Stimulated activated CD8-positive, alpha-beta memory T cell treated with anti-CD3 and anti-CD28 coated beads, Interleukin-2, amount 100 ng/mL, for 48 hours (primary cell): ENCODE measurements at places on chromosomes 2 and 18.

DNA sequence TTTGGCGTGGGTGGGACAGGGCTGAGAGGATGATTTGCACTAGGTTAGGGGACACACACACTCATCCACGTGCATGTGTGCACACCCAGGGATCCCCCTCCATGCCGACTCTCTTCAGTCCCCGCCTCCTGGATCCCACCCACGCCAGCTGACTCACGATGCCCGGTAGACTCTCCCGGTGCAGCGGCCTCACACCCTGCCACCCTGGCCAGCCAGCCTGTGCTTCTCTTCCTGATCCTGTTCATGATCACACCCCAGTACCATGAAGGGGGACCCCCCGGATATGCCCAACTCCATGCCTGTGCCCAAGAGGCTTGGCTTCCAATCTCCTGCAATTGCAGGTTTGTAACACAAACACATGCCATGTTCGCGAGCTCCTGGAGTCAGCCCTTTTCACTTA lies 157.8 kb upstream of the HDAC4 start:
- DNase-seq: no peak

DNA sequence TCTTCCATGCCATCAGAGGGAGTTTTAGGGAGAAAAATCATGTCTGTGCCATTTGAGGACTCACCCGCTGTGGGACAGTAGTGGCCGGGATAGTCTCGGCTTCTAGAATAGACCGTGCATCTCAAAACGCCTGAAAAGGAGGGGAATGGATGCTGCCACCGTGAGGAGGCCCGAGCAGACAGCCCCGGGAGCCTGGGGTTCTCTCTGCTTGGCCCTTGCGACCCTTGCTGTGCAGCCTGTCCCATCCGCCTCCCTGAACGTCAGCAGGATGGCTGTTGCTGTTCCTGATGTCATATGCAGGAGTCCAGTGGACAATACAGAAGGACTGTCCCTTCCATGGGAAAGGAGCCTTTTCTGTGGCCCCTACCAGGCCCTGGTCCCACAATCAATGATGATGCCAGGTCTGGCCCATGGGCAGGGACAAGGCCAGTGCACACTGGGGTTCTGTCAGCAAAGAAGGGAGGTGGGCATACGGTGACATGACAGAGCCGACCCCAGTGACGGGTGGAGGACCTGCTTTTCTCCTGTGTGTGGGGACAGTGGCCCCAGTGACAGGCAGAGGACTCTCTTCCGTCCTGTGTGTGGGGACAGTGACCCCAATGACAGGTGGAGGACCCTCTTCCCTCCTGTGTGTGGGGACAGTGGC lies 58.8 kb downstream of the ACKR3 start:
- no peak for DNase-seq

DNA sequence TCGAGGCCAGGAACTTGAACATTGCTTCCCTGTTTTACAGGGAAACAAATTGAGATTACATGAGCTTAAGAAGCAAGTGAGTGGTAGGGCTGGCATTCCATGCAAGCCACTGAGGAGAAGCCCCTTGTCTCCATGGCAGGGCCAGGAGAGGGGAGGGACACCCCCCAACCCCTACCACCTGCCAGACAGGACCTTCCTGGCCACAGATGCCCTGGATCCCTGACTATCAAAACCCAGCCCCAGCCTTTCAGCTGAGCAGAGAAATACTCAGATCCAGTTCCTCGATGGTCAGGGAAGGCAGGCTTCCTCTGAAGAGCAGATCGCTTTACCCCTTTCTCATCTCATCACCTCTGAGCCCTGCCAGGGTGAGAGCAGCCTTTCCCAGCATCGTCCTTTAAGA lies 53.8 kb upstream of the ALPP start:
- DNase-seq: no peak

DNA sequence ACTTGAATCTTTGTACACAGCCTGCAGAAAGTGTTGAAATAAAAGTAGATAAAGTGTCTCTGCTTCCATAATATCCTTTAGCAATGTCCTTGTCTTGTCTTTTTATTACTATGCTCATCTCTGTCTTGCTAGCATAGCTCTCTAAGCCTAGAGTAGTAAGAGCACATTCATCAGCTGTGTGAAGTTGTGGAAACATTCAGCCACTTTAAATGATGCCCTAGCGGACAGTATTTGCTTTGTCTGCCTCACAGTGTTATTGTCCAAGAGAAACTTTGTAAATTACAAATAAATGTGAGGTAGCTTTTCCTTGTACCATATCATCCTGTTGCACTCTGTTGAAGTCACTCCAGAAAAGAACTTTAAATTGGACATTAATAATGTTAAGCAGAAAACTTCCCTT lies 60.3 kb upstream of the TTC21B start:
- DNase-seq: no peak

DNA sequence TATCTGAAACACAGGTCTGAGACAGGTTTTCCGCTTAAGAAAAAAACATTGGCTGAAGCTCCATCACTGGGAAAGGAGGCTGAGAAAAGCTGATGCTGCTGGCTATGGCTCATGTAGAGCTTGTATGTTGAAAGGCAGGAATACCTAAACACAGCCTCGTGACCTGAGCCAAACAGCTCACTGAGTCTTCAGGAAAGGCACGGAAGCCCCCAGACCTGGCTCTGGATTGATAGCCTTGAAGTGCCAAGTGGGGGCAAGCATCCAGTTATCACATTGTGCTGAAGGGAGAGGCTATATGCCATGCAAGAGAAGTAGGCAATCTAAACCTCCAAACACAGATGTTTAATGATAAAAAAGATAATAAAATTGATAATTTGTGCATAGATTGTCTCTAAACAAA lies 21.9 kb downstream of the CYTIP start:
- DNase-seq: no peak
